Stimulated activated CD4-positive, alpha-beta T cell treated with anti-CD3 and anti-CD28 coated beads, TNF-alpha, amount 100 ng/mL, for 4 hours (primary cell): ENCODE measurements at places on chromosomes 12 and 14.
A peak's percentile ranks its signal among the peaks of the same experiment; 100 is the strongest.

DNA sequence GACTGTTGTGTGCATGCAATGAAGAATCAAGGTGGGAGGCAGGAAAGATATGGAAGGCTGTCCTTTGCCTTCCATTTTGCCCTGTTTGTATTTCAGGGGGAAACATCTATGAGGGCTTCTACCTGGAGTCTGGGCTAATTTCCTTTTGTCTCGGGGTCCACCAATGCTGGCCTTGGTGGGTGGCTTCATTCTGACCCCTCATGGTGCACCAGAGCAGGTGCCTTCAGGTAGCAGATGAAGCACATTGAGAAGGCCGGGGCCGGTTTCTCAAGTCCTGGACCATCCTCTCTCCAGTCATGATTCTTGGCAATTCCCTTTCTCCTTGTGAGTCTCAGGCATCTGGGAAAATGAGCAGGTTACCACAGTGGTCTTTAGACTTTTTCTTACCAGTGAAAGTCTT lies 47.2 kb downstream of the RPH3A start:
- DNase-seq: no peak

GRCh38 chr14:100199240-100199860 lies 39.6 kb upstream of the YY1 start:
- no peak for DNase-seq

DNA sequence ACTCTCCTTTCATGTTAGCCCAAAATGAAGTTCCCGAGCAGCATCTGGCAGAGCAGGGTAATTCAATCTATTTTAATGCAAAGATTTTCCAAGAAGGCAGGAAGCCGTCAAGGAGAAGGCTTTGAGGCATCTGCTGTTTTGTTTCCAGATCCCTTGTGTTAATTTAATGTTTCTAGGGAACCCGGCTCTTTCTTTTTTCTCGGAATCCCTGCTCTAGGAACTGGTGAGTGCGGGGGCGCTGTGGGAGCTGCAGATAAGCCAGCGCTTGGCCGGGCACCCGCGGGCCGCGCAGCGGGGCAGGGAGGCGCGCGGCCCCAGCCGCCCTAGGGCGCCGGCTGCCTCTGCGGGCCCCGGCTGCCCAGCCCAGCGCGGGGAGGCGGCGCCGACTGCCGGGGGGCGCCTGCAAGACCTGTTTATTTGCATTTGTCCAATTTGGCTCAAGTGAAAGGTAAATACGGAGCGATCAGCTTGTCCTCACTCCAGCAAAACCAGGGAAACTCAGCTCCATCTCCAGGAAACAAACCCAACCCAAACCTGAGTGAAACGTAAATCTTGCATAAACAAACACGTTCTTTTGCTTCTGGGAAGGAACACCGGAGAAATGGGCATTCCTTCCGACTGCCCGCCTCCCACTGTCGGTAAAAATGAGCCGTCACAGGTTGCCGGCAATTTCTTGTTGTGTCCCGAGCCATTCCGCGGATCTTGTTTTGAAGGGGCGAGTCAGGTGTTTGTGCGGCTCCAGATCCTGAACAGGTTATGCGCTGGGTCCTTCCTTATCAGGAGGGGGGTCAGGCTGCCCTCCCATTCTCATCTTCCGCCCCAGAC lies 65.1 kb downstream of the CRADD start:
- DNase-seq: peak; percentile 22

GRCh38 chr14:64604881-64605280 lies 55.1 kb downstream of the PPP1R36 start:
- DNase-seq: no peak

DNA sequence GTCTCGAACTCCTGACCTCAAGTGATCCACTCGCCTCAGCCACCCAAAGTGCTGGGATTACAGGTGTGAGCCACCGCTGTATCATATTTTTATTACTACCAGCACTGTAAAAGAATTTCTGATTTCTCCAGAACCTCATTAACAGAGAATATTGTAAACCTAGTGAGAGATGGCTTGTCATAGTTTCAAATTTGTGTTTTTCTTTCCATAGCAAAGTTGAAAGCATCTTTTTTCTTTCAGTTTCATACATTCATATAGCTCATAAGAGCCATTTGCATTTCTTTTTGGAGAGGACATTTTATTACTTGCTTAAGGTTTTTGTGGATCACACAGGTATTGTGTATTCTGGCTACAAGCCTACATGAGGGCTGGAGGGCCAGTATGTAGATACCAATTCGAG lies 58.0 kb downstream of the MIS18BP1 start:
- DNase-seq: no peak

DNA sequence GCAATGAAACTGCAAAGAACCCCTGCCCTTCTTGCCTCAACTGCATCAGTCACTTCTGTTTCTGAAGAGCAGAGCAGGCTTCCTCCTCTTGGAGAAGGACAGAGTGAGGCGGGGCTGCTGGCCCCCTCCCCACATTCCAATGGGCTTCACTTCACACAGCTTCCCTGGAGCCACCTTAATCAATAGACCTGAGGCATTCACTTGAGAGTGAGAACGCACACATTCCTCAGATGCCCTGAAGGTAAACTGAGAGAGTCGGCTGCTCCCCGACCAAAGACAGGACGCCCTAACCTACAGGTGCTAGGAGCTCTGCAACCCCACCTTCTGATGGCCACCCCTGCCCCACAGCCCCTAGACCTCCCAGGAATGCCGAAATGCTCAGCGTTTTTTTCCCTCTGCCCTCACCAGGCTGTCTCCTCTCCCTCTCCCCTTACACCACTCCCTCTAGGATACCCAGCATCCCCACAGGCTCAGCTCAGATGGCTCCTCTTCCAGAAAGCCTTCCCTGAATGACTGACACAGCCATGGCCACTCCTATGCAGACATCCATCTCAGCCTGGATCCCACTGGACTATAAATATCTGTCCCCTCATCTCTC lies 31.1 kb downstream of the SYNE3 start:
- no peak for DNase-seq

DNA sequence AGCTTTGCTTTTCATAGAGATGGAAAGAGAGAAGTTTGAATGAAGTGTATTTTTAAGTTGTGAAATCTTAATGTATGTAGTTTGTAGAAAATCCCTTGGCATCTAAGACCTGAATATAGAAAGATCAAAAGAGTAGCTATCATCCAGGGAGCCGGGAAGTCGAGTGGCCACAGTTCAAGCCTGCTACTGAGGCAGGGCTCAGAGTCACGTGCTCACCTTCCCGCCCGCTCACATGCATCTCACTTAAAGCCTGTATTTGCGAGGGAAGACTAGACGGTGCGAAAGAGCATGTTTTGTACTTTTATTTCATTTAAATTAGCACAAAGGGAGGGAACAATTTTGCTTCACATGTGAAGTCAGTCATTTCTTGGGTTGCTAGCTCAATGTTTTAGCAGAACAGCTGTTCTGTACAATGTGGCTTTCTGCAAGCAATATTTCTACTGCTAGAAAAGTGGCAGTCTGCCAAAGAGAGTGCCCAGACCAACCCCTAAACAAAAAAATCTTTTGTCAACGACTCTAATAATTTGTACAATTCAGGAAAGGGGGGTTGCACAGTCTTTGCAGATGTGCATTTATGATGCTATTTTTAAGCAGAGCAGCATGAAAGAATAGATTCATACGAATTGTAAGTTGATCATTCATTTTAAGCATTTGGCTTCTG lies 290.7 kb downstream of the NPAS3 start:
- no peak for DNase-seq

- DNase-seq: no peak
Measured at GRCh38 chr14:52117111-52117832, 48.4 kb upstream of the NID2 start.

- DNase-seq: no peak
Measured at GRCh38 chr14:80447392-80447791, 236.1 kb upstream of the DIO2 start.

DNA sequence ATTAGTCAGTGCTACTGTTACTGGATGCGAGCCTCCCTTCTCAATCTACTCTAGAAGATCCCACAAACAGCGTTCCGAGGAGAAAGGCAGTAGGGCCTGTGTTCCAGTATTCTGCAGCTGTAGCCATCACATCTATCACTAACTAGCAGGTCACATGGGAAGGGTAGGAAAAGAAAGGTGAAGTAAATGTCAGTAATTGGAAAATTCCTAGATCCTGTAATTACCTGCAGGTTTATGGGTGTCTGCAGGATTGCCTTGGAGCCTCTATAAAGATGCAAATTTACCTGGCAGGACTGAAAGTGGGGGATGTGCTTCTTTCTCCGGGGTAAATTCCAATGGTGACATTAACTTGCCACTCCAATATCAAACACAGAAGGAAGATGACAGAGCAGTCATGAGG lies 77.8 kb downstream of the FERMT2 start:
- no peak for DNase-seq

- no peak for DNase-seq
Measured at GRCh38 chr14:102066041-102066451, 20.8 kb downstream of the HSP90AA1 start.
